Dermis blood vessel endothelial cell (primary cell): ENCODE measurements at places on chromosomes 5 and 9. TPM values are rescaled to one million over a fixed set of nuclear protein-coding genes. Genes with fewer than 3 reads are reported as not detected.

Gene RETREG1
- 0.19 and 0.51 TPM in 2 replicates for total RNA-seq

- DNase-seq, result no peak
Observed at GRCh38 chr5:123186771-123187170, 97.7 kb downstream of the PRDM6 start.

- no peak for DNase-seq
Observed at GRCh38 chr5:74099538-74100267, 473.7 kb downstream of the ARHGEF28 start.

DNA sequence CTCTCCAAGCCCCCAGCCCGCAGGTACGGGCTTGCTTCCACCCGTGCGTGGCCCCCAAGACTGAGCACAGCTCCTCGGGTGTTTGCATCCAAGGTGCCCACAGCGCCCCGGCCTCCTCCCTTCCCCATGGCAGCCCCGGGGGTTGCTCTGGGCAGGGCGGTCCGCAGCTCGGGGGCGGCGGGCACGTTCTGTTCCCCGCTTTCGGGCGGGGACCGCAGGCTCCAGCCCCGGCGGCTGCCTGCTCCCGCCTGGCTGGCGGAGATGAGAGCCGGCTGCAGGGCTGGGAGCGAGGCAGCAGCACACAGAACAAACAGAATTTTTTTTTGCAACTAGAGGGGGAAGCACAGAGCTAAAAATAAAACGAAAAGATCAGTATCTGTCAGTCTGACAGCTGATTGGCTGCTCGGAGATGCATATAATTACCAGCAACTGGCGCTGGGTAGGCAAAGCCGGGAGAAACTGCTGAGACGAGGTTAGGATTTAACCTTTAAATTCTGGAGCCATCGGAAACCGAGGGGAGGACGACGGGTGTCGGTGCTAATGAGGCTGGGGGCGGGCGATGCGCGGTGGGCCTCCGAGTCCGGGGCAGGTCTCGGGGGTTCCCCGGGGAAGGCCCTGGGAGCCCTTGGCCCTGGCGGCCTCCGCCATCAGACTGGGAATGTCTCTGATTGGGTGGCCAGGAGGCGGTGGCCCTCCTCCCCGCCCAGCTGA lies 142.7 kb upstream of the IER5L start:
- peak; percentile 68 for DNase-seq

DNA sequence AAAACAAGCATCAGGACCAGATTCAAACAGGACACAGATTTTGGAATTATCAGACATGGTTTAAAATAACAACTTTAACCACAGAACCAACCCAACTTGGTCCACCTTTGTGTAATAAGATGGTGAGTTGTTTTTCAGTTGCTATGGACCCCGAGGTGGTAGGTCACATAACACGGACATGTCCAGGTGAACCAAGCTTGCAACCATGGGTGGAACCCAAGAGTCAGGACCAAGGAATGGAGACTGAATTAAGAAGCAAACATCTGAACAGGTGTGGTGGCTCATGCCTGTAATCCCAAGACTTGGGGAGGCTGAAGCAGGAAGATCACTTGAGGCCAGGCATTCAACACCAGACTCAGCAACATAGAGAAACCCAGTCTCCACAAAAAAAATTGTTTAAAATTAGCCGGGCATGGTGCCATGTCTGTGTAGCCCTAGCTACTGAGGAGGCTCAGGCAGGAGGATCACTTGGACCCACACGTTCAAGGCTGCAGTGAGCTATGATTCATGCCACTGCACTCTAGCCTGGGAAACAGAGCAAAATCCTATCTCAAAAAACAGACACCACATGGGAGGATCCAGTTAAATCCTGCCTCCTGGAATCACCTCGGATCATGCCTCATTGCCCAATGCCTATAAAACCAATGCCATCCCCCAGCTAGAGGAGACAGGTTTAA lies 10.6 kb downstream of the PTBP3 start:
- DNase-seq, result no peak
